ENCODE measurements at places on chromosomes 12 and 14.

DNA sequence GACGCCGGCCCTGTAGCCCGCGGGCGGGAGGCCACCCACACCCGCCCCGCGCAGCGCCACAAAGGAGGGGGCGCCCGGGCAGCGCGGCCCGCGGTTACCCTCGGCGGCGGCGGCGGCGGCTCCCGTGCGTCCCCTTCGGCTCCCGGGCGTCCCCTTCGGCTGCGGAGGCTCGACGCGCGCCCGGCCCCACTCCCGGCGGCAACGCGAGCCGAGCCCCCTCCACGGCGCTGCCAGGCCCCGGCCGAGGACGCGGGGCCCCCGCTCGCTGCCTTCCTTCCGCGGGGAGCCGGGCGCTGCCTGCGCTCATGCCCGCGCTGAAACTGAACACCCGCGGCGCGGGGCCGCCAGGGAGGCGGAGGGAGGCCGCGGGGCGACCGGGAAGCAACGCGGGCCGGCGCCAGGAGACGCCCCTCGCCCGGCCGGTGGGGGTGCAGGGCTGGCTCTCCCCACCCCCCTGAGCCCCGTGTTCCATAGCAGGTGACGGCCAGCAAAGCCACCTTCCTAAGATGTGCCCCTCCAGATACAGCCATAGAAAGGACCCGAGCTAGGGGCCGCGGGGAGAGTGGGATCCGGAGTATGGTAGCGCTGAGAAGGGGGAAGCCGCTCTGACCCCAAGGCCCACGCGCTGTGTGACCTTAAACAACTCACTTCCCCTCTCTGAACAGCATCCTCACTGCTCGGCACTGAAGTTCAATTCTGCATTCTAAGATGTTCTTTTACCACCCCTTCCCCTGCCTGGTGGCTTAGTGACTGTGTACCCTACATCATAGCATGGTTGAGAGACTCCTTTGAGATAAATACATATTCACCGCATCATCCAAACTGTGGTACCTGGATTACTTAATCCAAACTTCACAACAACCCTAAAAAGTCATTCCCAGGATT, 42.8 kb downstream of the KDM2B start:
- no peak for DNase-seq

DNA sequence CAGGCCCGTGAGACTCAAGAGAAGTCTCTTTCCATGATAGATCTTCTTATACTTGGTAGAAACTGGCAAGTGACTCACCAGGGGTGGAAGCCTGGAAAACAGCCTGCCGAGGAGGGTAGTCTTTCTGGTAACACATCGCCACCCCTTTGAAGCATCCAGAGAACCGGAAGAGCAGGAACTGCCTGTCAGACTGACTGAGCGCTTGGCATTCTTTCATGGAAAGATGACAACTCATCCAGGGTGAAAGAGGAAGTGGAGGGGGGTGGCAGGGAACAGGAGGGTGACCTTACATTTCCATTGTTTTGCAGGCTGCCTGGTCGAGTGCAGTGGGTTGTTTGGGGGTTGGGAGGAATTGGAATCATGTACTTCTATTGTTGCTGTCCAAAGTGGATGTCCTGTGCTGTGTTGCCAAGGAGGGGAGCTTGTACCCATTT, 34.5 kb downstream of the PRKCH start:
- peak; percentile 8 for DNase-seq

DNA sequence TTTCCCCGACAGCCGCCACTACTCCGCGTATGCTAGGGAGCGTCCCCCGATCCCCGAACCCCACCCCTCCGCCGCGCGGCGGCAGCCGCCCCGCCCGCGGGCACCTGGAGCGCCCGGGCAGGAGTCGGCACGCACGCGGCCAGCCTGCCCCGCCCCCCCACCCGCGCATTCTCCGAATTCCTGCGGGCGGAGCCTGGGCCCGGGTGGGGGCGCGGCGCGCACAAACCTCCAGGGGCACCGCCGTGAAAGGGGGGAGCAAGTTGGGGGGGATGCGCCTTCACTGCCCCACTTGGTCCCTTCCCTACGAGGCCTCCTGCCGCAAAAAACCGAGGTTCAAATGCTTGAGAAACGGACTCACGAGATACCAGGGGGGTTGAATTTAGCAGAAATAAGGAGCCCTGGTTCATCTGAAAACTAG, 1.7 kb downstream of the AJUBA start:
- DNase-seq = no peak

DNA sequence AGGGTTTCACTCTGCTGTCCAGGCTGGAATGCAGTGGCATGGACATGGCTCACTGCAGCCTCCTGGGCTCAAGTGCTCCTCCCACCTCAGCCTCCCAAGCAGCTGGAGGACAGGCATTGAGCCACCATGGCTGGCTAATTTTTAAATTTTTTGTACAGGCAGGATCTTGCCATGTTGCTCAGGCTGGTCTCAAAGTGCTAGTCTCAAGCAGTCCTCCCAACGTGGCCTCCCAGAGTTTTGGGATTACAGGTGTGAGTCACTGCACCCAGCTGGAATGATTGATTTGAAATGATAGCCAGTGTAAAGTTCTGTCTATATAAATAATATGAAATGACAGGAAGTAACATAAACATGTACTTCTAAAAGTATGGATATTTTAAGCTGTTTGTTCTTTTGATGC, 172.7 kb downstream of the FUT8 start:
- DNase-seq = no peak

GRCh38 chr14:89029961-89030694, 205.7 kb downstream of the TTC8 start:
- DNase-seq = no peak

GRCh38 chr12:21350975-21351374, 16.3 kb upstream of the SLCO1A2 start:
- no peak for DNase-seq

DNA sequence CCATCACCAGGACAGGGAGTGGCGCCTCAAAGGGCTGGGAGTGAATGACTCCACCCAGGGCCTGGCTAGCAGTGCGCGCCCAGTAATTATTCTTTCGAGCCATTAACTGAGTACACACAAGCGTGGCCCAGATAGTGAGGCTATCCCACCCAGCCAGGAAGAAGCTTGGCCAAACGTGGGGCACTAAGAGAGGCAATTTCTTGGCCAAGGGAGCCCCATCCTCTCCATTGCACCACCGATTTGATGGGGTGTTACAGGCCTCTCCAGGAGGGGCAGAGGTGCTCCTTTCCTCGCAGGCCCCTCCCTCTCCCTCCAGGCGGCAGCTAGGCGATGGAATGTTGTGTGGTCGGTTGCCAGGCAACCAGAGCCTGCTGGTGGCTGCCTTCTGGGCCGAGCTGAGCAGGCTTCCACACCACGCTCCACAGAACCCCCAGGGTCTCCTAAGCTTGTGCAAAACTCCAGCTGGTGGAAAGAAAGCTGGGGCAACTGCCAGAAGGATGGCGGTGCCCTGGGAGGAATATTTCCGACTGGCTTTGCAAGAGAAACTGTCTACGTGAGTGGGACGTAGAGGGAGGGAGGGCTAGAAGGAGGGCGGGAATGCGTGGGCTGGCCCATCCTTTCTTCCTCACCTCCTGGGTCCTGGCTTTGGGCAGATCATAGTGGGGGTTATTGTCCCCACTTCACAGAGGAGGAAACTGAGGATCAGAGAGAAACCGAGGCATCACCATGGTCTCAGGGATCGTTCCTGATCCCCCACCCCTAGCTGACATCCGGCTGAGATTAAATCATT, at the start of gene CFAP73:
TSS of gene CFAP73 (plus strand) at position 364 of the 790 bp plus-strand sequence. CDS start at position 498, 134 bp downstream.
- peak; percentile 56 for DNase-seq

DNA sequence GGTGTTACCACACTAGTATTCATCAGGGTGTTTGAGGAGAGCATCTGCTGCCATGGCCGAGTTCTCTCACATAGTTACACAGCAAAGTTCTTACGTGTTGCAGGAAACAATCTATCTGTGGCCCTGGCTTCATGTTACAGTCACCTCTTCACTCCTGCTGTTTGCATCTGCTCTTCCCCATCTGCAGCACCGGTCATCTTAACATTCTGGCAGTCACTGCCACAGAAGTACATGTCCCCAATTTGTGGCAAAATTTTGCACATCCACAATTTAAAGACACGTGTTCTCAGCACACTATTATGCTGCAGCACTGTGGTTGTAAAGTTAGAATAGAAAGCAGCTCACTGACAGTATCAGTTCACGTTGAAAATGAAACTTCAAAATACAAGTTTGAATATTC, 23.2 kb downstream of the MAPK1IP1L start:
- peak; percentile 36 for DNase-seq
